ENCODE measurements at places on chromosomes 3 and 15.
A peak's percentile ranks its signal among the peaks of the same experiment; 100 is the strongest.

DNA sequence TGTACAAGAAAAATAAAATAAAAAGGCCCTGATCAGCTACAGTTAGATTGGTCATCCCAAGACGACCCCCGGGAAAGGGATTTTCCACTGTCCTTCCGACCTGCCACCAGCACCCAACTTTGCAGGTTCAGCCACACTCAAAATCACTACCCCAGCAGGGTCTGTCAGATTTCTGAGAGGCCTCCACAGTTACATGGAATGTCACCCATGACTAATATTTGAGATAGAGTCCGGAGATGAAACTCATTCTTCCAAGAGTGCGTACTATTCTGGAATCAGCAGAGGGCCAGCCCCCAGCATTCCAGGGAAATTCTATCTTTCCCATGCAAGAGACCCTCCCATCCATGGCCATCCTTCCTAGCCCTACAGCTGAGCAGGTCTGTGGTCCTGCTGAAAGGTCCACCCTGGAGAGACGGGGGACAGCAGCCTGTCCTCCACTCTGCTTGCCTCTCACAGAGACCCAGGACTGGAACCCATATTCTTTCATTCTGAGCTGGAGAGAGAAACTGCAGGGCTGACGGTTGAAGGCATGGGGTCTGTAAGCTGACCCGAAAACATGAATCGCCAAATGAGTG lies 5.8 kb downstream of the LIPC start:
- DNase-seq = no peak

GRCh38 chr15:67190326-67190725 lies 64.1 kb downstream of the AAGAB start:
- no peak for DNase-seq

DNA sequence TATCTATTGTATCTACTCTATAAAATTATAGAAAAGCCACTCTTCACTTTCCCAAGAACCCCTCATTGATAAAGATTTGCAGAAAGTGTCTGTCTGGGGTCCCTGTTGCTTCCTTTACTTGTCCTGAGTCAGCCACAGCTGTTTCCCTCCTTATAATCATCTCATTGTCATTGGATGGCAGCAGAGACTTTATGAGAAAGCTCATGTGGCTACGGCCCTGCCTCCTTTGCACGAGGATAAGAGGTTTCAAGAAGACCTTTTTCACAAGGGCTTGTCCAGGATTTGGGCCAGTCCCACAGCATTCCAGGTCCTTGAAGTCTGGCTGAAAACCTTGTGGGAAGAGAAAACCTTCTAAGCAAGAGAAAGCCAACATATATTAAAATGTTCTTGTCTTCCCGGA lies 41.9 kb upstream of the THBS1 start:
- no peak for DNase-seq

- DNase-seq = no peak
Observed at GRCh38 chr3:71488882-71489281, 94.6 kb downstream of the FOXP1 start.

- DNase-seq = no peak
Observed at GRCh38 chr3:38566215-38566528, 70.0 kb downstream of the EXOG start.

DNA sequence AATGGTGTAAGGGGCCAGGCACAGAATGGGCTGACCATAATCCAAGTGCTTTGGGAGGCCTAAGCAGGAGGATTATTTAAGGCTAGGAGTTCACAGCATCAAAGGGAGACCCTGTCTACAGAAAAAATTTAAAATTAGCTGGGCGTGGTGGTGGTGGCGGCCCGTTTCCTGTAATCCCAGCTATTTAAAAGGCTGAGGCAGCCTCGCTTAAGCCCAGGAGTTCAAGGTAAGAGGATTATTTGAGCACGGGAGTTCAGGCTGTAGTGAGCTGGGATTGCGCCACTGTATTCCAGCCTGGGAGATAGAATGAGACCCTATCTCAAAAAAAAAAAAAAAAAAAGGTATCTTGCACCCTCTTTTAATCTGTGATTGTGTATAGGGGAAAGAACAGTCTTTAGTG lies 1.9 kb downstream of the TMA7 start:
- no peak for DNase-seq

- DNase-seq = no peak
Observed at GRCh38 chr3:18246336-18247060, 178.6 kb downstream of the SATB1 start.

DNA sequence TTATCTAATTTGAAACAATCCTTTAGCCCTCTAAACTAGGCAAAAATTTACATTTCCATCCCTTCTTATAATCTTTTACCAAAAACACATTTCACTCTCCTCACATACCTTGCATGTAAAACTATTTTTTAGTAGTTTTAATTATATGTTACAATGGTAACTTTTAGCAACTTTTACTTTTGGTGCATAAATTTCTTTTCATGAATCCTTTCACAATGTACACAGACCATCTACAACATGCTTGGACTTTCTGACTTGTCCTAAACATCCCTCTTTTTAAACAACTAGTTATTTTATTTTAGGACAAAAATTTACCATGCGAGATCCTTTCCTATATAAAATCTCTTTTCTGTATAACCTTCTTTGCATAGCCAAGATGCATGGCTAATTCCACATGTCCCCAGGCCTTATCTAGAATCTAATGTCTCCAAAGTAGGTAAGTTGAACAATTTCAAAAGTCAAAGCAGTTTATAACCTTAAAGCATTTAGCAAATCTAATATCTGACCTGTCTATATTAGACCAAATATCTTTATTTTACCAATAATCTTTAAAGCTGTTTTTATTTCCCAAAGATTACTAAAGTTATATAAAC lies 14.4 kb upstream of the ALDH1L1 start:
- no peak for DNase-seq

DNA sequence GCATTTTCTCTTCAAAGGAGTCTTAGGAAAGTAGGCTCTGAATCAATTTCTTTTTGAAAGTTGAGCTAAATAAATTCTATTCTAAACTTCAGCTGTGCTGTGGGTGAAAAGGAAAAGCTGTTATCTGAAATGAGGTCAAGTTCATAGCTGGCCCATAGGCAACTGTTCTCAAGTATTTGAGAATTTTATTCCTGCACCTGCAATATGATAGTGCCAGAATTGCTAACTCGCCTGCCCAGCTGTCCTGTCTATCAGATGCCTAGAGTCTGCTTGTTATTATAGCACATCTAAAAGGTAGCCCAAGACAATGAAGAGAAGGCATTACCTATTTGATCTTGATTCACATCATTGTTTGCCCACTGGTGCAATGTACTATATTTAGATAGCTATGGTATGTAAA lies 798.7 kb downstream of the DIPK2A start:
- DNase-seq = no peak

DNA sequence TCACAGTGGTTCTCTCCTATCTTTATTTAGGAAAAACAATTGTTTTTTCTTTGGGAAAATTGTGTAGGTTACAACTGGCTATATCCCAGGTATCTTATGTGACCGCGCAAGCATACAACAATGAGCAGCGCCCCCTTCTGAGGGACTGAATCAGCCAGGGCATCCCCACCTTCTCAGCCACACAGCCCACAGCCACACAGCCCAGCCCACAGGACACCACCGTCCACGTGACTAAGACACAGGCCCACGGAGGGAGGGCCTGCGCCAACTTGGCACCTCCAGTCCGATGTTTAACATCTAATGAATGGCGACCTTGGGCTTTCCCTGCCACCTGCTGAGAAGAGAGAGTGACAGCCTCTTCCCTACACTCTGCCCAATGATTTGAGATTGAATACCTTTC lies 68.1 kb downstream of the ATP10A start:
- no peak for DNase-seq

DNA sequence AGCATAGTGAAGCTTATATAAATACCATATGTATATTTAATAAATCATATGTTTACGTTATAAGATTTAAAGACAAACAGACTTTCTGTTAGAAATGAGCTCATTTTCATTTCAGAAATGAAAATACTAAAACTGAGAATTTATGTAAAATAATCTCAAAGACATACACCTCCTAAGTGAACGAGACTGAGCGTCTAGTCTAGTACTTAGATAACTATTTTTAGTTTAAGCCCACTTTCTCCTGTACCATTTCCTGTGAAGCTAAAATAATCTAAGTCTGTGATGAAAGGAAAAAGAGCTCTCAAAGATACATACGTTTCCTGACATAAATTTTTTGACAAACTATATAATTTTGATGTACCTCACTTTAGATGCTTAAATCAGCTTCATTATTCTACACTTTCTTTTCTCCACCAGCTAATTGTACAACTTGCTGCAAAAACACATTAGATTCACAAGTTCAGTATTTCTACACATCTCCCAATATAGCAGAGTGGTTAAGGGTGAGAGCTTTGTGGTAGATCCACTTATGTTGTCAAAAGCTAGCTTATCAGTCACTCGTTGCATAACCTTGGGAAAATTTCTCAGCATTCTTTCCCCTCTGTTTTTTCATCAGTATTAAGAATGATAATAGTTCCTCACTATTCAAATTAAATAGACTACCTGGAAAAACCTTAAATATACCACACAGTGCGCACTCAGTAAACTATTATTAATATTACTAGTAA lies 703.0 kb downstream of the PLOD2 start:
- no peak for DNase-seq

GRCh38 chr3:116394365-116394764 lies 50.9 kb downstream of the LSAMP start:
- DNase-seq = no peak

- DNase-seq = no peak
Observed at GRCh38 chr3:150249779-150250470, 158.2 kb upstream of the TSC22D2 start.

DNA sequence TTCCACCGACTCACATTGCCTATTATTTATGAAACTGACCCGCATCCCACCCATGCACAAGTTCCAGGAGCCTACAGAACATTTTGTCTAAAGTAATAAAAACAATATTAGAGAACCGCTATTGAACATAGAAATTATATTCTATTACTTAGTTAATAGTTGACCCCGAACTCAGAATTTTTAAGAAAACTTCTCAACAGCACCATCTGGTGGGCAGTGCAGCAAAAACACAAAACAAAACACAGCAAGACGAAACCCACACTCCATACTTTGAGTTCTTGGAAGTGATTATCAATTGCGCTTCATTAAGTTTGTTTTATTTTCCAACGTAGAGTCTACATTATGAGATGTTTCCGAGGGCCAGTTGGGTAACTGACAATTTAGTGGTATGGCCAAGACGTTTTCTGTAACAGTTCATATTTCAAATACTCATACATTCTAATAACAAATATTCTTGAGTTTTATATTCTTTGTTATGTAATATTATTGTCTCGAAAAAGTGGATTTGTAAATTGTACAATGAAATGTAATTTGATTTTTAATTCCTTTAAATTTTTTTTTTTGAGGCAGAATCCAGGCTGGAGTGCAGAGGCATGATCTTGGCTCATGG lies 24.0 kb upstream of the C3orf70 start:
- no peak for DNase-seq

- DNase-seq = no peak
Observed at GRCh38 chr3:30681649-30682211, 75.3 kb downstream of the TGFBR2 start.

- no peak for DNase-seq
Observed at GRCh38 chr3:134464689-134465365, 21.0 kb downstream of the ANAPC13 start.

DNA sequence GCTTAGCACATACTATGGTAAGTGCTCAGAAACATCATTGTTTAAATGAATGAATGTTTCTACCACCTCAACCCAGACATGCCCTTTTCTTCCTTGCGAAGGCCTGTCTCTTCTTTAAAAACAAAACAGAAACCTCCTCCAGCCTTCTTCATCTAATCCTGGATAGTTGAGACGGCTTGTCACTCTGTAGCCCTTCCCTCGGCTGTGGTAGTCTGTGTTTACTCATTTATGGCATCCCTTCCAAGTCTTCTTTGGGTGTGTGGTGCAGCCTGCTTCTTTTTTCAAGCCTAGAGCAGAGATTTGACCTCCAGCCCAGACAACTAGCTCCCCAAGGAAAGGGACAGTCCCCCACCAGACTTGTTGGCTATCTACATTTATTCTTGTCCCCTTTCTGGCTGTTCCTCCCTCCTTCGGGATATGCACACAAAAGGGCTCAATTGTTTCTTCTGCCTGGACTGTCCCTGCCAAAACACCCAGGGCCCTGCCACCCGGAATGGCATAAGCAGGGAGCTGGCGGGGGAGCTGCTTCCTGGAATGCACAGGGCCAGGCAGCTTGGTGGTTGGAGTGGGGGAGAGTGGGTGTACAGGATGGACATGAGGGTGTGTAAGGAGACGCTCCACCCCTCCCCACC lies 67.8 kb downstream of the ITGA11 start:
- no peak for DNase-seq

- DNase-seq = peak; percentile 10
Observed at GRCh38 chr3:14467814-14468620, 65.6 kb downstream of the SLC6A6 start.

DNA sequence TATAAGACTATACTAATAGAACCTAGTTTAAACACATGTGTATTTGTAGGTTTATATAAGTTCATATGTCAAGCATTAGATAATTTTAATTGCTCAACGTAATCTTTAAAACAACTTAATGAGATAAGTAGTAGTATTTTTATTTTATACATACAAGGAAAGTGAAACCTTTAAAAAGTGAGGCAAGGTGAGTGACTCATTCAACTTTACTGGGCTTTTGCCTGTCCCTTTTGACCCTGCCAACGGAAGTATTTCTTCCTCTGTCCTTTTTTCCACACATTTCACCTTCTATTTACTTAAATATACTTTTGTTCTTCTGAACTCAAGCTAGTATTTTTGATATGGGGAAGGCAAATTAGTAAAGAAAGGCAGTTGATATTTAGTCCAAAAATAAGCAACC lies 78.5 kb downstream of the KBTBD8 start:
- no peak for DNase-seq

GRCh38 chr3:58260733-58261132 lies 23.1 kb downstream of the ABHD6 start:
- no peak for DNase-seq

DNA sequence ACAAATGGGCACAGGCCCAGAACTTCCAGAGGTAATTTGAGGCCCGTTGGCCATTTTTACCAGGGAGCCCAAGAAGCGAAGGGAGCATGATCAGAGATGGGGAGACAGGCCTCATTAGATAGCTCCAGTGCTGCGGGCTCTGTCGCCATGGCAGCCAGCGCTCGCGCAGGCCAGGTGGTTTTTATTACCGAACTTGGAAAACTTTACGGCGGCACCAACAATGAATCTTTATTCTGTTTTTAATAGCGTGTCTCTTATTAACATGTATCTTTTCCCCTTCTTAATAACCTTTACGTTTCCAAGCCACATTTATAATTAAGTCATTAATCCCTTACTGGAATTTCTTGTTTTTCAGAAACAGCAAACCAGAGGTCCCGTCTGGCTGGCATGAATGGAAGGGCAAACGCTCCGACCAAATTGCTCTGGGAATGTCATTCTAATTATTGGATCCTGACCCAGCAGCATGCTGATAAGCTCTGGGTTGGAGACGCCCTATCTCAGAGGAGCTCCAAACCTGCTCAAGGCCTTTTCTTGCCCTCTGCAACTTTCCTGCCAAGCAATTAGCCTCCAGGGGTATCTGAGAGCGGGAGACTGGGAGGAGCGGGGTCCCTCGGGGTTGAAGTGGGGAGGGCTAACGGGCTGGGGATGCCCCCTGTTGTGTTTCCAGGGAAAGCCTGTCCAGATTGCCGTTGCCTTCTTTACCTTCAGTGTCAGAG lies 256.4 kb downstream of the TLE3 start:
- DNase-seq = no peak

- no peak for DNase-seq
Observed at GRCh38 chr3:146189519-146190173, 28.7 kb upstream of the PLOD2 start.
